ENCODE measurements at places on chromosomes 1 and 21.

GRCh38 chr1:221045842-221046831 lies 166.9 kb downstream of the HLX start:
- DNase-seq = no peak

- DNase-seq = peak; percentile 53
These were observed 2.2 kb downstream of the JUN start for GRCh38 chr1:58781541-58782177.

DNA sequence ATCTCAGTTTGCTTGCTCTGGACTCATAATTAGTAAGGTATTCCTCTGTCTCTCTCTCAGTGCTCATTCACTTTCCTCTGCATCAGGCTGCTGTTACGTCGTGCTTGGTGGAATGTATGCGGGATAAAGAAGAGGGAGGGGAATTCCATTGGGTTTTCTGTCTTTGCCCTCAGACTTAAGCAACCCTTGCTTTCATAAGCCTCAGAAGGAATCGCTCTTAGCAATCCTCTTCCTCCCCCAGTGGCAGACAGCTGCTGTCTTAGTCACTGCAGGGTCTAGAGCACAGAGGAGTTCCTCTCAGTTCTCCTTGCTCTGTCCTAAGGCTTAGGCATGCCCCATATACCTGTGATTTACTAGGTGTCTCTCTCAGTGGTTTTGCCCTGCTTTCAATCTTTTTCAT lies 19.1 kb upstream of the NTMT2 start:
- no peak for DNase-seq

DNA sequence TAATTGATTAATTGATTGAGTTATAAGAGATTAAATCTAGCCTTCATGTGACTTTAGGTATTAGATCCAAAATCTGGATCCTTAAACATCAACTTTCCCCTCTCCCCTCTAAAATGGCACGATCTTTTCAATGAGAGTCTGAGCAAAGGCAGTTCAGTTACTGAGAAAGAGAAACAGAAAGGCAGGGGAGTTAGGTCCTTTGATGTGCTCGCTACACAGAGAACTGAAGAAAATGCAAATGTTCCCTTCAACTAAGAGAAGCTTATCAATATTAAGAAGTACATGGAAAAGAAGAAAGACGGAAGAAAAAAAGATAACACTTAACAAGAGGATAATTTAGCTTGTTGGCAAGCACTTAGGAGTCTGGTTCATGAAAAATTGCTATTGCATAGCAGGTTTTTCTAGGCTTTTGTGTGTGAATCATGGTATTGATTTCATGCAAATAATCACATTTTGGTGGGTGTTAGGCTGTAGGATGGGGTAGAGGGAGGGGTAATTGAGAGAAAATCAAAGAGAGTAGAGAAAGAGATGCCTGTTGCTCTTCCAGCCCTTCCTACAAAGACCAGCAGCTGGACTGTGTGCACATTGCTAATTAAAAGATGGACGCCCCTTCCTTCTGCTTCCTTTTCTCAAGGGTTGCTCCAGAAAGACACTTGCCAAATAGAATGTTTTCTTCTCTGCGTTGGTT lies 307.6 kb upstream of the PLXNA2 start:
- no peak for DNase-seq

- no peak for DNase-seq
These were observed 30.4 kb downstream of the ARID4B start for GRCh38 chr1:235297579-235297978.

GRCh38 chr21:38839328-38840286 lies 33.9 kb downstream of the ETS2 start:
- no peak for DNase-seq

DNA sequence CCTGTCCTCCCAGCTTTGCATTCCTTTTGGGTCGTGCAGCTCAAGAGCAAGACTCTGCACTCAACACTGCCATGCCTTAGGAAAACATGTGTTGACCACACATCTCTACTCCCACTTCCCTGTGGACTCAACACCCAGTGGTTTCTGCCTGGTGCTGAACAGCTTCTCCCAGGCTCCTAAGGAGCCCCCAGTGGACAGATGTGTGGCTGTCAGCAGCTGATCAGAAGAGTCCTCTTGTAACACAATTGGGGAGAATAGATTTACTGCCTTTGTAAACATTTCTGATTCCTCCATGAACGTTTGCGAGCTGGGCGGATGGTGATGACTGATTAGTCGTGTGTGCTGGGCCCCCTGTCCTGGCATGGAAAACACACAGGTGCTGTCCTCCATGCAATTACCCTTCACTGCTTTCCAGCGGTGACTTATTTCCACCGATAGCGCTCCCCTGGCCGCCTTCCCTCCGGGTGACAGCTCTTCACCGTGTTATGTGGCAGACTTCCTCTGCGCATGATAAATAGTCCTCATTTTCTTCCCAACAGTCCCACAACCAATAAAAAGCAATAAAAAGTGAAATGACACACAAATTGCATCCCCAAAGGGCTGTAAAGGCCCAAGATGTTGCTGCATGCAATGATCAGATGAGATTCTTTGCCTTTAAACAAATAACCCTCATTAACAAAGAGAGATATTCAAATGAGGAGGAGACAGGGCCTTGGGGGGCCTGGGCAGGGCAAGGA lies 249.4 kb upstream of the AJAP1 start:
- DNase-seq = no peak

- no peak for DNase-seq
These were observed 16.7 kb upstream of the ERICH3 start for GRCh38 chr1:74690364-74690696.

DNA sequence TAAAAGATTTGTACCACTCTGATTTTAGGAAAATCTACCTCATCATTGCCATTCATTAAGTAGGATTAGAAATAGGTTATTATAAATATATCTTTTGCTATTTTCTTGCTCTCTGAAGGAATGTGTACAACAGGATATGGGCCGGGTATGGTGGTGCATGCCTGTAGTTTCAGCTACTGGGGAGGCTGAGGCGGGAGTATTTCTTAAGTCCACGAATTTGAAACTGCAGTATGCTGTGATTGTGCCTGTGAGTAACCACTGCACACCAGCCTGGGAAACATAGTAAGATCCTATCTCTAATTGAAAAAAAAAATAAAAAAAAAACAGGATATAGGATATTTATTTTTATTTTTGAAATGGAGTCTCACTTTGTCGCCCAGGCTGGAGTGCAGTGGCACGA lies 50.0 kb downstream of the CLIC4 start:
- DNase-seq = no peak

DNA sequence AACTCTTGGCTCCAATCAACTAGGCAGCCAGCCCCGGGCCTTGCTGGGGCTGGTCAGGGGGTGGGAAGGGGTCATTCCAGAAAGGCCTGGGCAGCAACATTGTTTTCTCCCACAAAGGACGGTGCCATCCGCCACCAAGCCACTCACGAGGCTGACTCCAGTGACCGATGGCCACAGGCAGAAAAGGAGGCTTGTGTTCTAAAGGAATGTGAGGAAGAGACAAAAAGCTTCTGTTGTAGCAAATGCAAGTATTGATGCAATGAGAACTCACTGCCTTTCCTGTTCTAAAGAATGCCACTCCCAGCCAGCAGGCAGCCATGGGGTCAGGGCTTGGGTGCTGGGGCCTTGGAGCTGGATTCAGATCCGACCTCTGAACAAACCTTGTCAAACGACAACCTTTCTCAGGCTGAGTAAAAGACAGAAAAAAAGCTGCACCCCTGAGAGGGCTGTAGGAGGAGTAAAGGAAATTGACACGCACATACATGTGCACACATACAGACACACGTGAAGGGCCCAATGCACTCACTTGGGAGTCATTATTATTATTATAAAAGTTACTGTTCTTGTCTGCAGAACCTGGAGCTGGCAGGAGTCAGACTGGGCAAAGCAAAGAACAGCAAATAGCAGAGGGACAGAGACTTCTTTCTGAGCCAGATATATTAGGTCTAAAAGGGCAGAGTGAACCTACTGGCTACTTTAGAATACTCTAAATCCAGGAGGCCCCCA lies 13.9 kb upstream of the PRMT2 start:
- DNase-seq = no peak

- DNase-seq = no peak
These were observed 11.3 kb downstream of the RPAP2 start for GRCh38 chr1:92310185-92310597.

DNA sequence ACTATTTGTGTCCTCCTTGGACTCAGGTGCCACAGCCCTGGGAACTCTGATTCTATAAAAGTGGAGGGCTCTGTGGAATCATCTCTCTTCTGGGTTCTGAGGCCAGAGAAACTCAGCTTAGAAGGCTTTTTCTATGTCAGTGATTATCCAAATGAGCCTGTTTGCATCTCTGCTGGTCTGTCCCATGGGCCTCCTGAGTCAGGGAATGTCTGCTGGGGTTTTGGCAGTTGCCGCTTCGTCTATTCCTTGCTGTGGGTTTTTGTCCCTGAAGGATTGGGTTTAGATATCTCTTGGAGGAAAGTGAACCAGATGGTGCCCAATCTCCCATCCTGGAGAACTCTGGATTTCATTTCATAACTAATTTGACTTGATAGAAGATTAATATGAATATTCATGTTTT lies 297.6 kb downstream of the HHAT start:
- no peak for DNase-seq

DNA sequence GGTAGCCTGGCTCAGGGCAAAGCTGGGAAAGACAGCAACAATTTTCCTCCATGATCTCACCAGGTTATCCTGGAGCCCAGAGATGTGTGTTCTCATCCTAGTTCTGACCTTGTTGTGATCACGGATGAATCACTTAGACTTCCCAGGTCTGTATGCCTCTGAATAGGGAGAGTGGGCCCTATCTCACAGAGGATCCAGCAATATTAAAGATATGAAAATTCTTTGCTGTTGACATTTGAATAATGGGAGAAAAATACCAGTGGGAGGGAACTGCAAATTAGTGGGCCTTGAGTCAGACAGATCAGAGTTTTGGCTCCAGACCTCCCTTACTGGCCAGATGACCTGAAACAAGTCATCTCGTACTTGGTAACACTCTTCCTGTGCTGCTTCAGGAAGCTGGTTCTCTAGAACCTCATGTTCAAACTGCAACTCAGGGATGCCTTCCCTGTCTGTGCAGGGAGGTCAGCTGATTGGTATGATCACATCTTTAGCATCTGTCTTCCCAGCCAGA lies 32.8 kb upstream of the RNF19B start:
- no peak for DNase-seq

DNA sequence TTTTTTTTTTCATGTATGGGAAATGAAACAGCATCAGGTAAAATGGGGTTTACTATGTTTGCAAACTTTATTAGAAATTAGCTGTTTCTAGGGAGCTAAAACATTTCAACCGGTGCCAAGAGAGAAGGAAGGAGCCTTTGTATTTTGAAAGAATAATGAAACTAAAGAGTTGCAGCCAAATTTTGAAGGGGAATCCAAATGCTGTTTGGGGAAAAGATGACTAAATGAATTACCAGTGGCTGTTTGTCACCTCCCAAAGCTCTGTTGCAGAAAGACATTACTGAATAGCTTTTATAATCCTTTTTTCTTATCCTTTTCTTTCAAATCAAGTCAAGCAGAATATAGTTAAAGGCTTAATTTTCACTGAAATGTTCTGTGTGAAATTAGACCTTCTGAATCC lies 591.3 kb upstream of the ADGRL2 start:
- DNase-seq = no peak

GRCh38 chr1:38990386-38990737 lies 714 bp upstream of the AKIRIN1 start:
- DNase-seq = no peak

- DNase-seq = no peak
These were observed 6.8 kb upstream of the IL24 start for GRCh38 chr1:206890125-206891060.

GRCh38 chr1:240497908-240498307 lies 114.0 kb downstream of the GREM2 start:
- DNase-seq = no peak

DNA sequence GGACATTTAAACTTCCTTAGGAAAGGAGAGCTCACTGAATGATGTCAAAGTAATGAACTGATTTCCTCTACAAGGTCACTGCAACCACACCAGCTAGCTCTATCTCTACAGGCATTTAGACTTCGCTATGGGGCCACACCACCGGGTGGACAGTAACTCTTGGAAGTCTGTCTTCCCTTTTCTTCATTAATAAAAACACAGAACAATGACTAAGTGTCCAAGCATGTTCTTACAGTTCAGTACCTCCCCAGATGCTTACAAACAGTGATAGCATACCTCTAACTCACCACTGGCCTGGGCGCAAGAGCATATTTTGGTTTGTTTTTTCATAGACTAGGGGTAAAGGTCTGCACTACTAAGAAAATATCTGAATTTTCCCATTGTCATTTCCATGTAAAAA lies 54.6 kb downstream of the SIM2 start:
- no peak for DNase-seq

- no peak for DNase-seq
These were observed 167.6 kb downstream of the ZNF648 start for GRCh38 chr1:181893937-181894336.

DNA sequence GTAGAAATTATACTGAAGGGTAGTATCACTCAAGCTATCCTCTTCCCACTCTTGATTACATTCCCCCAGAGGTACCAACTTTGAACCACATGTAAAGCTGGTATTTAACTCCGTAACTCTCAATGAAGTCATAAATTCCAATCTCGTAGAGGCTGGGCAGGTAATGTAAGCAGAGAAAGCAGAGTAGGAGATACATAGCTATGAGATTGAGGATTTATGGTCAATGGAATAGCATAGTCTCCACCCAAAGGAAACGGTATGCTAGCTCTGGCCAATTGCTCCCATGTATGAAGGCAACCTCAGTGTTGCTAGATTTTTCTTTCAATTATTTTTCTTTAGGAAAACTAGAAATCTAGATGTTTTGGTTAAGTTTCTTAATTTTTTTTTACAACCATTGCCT lies 163.1 kb upstream of the NRIP1 start:
- no peak for DNase-seq

DNA sequence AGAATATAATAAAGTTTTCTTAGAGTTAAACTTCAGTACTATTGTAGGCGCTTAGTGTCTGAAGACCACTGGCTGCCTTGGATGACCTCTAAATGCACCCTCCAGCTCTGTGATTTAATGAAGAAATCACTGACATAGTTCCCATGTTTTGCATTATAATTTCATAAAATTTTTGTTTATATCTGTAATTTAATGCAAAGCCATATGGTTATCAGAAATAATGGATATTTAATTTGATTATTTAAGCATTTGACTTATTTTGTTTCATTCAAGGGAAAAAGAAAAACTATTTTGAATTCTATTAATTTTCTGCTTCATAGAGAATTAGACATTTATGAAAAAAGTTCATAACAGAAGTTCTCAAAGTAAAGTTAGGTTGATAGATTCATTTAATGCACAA lies 18.6 kb downstream of the CRB1 start:
- DNase-seq = no peak

- DNase-seq = no peak
These were observed 161.0 kb upstream of the KAZN start for GRCh38 chr1:14437417-14437918.

GRCh38 chr21:35743571-35743970 lies 316.8 kb downstream of the SETD4 start:
- no peak for DNase-seq

- DNase-seq = peak; percentile 66
These were observed 877 bp downstream of the IRF2BP2 start for GRCh38 chr1:234608911-234609690.
